ENCODE measurements at places on chromosomes 6 and 20.

DNA sequence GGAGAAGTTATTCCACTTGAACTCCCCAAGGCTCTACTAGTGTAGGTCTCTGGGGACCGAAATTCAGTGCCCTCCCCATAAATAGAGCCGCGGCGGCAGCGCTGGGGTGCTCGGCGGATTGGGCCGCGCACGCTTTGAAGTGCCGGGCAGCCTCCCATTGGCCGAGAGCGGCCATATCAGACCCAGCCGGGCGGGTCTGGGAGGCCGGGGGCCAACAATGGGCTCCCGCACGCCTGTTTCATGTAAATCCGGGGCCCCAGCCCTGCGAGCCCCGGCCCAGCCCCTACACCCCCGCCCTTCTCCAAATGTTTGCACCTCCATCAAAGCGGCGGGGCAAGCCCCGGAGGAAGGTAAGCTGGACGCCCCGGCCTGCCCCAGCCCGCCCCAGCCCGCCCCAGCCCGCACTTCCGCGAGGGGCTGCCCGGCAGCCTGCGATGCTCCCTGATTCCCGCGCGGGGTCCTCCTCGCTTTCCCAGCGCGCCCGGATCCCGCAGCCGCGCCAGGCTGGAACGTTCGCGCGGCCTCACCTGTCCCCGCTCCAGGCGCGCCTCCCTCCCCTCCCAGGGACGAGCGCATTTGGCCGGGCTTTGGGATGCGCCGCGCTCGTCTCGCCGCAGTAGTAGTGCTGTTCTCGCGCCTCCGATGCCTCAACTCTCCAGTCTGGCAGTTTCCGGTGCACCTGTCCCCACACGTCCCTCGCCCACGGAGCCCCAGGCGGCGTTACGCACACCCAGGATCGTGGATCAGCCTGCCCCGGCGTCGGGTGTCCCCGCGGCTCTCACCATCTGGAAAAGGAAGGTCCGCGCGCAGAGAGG lies at the start of gene TBXT:
Gene TBXT (minus strand): TSS at position 51 of the 815 bp plus-strand sequence. CDS start 260 bp downstream, outside the sequence.
- no peak for DNase-seq

DNA sequence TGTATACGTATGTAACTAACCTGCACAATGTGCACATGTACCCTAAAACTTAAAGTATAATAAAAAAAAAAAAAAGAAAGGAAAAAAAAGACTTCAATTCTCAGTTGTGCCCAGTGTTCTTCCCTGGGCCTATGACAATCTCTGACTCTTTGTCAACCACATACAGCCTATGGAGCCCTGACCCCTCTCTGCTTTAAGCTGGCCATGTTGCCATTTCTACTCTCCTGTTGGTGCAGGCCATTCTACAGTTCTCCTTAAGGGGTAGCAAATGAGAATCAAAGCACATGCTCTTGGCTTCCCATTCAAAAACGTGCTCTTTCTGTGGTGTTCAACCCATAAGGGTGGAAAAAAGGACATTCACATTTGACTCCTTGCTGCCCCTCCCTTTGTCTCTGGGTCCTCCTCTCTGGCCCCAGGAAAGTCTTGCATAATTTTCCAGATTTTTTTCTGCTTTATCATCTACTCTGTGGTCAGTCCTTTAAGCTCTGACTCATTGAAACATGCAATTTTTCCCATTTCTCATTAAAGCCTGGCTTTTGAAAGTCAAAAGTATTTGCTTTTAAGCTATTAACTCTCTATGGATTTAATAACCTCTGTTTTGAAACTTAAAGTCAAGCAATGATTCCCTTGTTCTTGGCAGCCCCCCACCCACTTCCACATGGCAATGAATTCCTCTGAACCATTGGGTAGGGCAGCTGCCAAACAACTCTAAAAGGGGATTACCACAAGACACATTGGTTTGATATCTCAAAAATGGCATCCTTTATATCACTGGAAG lies 208.6 kb upstream of the MCHR2 start:
- DNase-seq: no peak

GRCh38 chr6:3319610-3320200 lies 61.0 kb downstream of the PSMG4 start:
- no peak for DNase-seq

GRCh38 chr20:43438578-43439316 lies 18.9 kb upstream of the SRSF6 start:
- DNase-seq: no peak

GRCh38 chr6:157272372-157272771 lies 50.9 kb downstream of the TMEM242 start:
- DNase-seq: no peak

- DNase-seq: no peak
These were observed 37.7 kb upstream of the CENPW start for GRCh38 chr6:126302191-126302590.

DNA sequence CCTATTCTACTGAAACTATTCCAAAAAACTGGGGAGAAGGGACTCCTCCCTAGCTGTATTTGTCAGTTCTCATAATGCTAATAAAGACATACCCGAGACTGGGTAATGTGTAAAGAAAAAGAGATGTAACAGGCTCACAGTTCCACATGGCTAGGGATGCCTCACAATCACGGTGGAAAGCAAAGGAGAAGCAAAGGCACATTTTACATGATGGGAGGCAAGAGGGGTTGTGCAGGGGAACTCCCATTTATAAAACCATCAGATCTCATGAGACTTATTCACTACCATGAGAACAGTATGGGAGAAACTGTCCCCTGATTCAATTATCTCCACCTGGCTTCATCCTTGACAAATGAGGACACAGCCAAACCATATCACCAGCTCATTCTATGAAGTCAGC lies 111.2 kb upstream of the RIPOR2 start:
- no peak for DNase-seq

DNA sequence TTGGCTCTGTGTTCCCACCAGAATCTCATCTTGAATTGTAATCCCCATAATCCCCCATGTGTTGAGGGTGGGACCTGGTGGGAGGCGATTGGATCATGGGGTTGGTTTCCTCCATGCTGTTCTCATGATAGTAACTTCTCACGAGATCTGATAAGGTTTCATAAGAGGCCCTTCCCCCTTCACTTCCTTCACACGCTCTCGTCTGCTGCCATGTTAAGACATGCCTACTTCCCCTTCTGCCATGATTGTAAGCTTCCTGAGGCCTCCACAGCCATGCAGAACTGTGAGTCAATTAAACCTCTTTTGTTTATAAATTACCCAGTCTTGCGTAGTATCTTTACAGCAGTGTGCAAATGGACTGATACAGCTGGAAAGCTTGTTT lies 90.0 kb downstream of the ELOVL5 start:
- DNase-seq: no peak

- no peak for DNase-seq
These were observed 69.8 kb upstream of the NKX2-2 start for GRCh38 chr20:21583486-21584168.

GRCh38 chr20:58102744-58103516 lies 125.5 kb downstream of the ANKRD60 start:
- no peak for DNase-seq

DNA sequence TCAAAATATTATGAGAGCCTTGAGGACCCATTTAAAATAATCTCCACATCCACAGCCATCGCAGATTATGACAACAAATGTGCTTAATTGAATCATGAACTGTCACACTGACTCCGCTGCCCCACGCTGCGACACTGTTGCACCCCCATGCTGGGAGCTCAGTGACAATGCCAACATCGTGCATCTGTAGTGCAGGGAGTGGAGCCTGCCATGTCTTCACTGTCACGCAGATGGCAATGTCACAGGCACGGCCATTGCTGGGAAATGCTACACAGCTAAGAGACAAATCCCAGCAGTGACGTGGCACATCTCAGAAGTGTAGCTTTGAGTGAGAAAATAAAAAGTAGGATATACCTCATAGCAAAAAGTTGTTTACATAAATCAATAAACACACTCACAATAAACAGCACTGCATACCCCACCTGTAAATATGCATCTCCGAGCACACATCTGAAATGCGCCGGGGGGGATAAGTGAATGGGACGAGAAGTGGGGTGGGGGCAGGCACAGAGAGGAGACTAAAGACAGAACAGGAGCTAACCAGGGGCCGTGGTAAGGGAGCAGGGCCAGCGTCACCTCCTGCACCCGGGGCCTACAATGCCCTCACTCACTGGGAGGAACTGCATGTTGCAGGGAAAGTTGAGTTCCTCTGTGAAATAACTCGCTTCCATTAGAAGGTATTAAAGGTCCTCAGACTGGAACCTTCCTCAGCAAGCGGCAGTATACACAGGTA lies 349.9 kb downstream of the THBS2 start:
- DNase-seq: no peak

DNA sequence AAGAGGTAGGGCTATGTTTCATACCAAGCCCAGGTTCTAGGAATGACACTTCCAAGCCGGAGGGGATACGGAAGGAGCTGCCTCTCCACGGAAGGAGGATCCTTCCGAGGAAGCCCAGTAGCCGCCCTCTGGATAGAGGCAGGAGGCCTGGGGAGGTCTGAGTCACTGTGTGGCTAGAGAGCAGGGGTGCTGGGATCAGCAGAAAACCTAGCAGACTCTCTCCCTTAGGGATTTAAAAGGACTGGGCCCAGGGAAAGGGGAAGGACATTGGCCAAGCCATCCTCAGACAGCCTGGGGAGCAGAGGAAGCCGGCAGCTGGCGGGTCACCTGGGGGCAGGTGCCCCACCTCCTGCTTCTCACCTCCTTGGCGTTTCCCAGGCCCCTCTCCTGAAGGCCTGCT lies 36.6 kb upstream of the NFATC2 start:
- no peak for DNase-seq

GRCh38 chr6:159984268-159984786 lies 15.4 kb downstream of the IGF2R start:
- no peak for DNase-seq

DNA sequence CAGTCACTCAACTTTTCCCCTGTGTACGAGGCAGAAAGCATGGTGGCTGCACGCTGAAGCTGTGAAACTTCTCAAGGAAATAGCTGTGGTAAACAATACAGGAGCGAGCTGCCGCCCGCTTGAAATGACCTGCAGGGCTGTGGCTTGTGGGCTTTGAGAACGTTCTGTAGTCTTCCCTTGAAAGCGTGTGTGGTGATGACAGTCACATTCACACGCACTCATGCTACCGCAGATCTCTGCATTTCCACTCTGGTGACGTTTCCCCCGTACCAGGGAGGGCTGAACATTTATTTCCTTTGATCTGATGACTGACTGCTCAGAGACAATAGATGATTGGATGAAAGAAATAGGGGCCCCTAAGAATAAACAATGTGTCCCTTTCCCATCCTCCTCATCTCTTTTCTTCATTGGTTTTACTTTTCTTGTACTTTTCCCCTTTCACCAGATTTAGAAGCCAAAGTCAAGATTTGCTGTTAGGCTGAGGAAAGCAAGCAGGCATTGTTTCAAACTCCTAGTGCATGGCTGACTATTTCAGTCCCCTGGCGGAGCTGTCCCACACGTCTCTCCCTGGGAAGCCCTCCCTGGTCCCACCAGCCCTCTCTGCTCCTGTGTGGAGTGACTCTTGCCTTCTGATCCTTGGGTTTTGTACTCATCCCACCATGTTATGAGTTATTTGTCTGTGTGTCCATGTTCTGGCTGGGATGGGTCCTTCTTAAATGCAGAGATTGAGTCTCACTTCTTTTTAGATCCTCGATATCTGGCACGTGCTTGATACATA lies 3.9 kb downstream of the SYTL3 start:
- peak; percentile 90 for DNase-seq

- DNase-seq: no peak
These were observed 162.7 kb upstream of the SUPT3H start for GRCh38 chr6:45540375-45540920.

DNA sequence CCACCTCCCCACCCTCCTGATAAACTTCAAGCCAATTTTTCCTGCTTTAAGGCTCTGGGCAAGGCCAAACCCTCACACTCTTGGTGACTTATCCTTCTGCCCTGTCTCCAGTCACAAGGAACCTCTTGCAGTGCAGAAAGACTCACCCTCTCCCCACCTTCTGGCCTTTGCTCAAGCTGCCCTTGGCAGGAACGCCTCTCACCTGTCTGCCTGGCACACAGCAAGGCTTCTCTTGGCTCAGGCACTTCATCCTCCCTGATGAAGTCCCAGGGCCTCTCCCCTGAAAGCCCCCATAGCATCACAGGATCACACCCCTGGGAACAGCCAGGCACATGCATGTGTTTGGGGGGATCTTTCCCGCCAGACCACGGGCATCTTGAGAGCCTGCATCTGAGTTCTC lies 68.8 kb upstream of the NNAT start:
- DNase-seq: no peak

DNA sequence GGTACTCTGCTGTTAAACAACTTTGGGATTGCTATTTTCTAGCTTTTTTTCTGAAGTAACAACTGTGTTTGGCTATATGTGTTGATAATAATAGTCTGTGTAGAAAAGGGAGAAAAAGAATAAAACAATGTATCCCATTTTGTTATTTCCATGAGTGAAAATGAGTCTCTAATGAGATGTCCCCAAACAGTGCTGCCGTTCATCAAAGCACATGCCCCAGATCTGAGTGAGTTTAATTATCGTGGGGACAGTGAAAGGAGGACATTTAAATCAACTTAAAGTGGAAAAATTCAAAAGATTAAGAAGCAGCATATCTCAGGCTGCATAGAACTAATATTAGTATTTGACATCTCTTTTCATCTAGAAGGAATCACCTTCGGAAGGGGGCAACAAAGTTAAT lies 59.6 kb downstream of the NCOA7 start:
- DNase-seq: no peak

- DNase-seq: no peak
These were observed 847 bp upstream of the CD93 start for GRCh38 chr20:23086931-23087411.

DNA sequence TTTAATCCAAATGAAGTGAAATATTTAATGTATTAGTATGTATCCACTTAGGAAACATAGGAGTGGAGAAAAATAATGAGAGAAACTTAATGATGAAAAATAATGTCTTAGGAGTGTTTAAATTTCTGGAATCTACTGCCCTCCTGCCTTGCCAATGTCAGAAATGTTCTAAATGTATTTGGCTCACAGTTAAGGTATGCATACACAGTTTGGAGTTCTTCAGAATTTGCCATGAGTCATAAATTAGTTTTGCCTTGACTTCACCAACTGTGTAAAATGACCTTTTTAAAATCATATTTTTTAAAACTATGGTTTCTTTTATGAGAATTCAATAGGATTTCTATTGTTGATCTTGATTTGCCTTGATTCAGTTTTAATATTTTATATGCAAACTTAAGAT lies 191.7 kb upstream of the HSF2 start:
- DNase-seq: no peak

- no peak for DNase-seq
These were observed 244.8 kb upstream of the SYNCRIP start for GRCh38 chr6:85887461-85887860.

DNA sequence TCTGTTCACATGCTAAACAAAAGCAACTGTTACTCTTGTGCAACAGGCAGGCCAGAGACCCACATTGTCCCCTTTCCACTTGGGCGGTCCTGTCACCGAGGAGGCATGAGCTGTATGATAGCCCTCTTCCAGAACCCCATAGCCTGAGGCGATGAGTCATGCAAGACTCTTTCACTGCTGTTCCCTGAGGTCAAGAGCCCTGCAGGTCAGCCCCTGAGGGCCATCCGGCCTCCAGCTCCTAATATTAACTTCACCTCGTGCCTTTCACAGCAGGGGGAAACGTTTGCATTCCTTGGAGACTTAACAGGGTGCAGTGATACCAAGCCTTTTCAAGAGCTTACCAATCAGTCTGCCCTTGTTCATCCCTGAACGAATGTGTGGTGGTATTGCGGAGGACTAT lies 253.3 kb upstream of the ECI2 start:
- no peak for DNase-seq

- DNase-seq: no peak
These were observed 490 bp upstream of the ID1 start for GRCh38 chr20:31604567-31605030.

GRCh38 chr20:10855778-10856177 lies 182.0 kb upstream of the JAG1 start:
- no peak for DNase-seq

GRCh38 chr20:54499111-54499510 lies 23.7 kb downstream of the DOK5 start:
- no peak for DNase-seq

- DNase-seq: no peak
These were observed 68.3 kb upstream of the EXOC2 start for GRCh38 chr6:760982-761955.

Measured in stimulated activated naive CD4-positive, alpha-beta T cell treated with Interleukin-2 at 50 U/mL for 16 hours (primary cell).